ENCODE measurements at places on chromosomes 2 and 18. TPM values are rescaled to one million over a fixed set of nuclear protein-coding genes. Genes with fewer than 3 reads are reported as not detected.

Gene CCT4
- 39.3 TPM for total RNA-seq

DNA sequence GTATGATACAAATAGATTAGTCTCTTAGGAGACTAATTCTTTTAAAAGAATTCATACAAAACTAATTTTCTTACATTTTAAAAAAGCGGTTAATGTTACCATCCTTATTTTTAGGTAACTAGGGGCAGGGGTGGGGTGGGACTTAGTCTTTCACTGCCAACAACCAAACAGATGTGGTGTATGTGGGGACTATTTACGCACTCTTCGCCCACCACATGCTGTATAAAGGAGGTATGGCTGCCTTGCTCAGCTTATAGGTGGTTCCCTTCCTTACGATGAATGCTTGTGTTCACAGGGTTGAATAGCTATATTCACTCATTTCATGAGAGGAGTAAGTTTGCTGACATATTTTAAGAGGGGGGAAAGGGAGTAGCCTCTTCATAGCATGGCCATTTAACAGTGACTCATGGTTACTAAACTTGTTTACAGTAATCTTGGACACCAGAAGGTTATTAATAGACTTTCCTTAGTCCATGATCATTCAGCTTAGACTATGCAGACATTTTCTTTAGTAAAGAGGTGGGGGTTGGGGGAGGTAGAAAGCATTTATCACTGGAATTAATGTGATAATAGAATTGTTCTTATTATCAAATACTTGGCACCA, 61.8 kb downstream of the CAB39 start:
- peak overlapping the region; percentile 2 for H3K27ac ChIP-seq
- DNase-seq, result no peak
- H3K4me1 ChIP-seq, result peaks cover 37% of the 10 kb centered on the region
- no peaks in the 10 kb centered on the region for H3K36me3 ChIP-seq
- no peaks in the 10 kb centered on the region for H3K27me3 ChIP-seq
- no peak overlapping the region for H3K4me3 ChIP-seq

DNA sequence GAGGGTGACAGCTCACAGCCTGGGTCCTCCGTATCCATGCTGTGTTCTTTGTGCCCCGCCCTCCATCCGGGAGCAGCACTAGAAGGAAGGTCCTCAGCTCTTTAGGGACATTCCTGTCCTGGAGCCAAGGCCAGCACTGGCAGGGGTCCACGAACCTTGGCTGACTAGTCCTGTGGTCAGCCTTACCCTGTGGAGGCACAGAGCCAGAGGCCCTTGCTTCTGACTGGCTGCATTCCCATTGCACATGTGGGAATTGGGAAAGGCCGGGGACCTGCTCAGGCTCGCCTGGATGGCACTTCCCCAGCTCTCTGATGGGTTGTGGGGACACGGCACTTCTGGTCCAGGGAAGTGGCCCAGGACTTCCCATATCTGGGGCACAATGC, 24.9 kb upstream of the RHOB start:
- H3K4me3 ChIP-seq, result no peak overlapping the region
- no peaks in the 10 kb centered on the region for H3K36me3 ChIP-seq

- H3K4me3 ChIP-seq, result no peak overlapping the region
- no peak overlapping the region for H3K27ac ChIP-seq
- H3K4me1 ChIP-seq, result no peaks in the 10 kb centered on the region
- no peaks in the 10 kb centered on the region for H3K27me3 ChIP-seq
- DNase-seq, result no peak
Measured at GRCh38 chr18:3566851-3567250, 116.9 kb downstream of the TGIF1 start.

GRCh38 chr2:73593680-73594079, 48.5 kb downstream of the NAT8 start:
- H3K27ac ChIP-seq, result no peak overlapping the region
- H3K4me1 ChIP-seq, result no peaks in the 10 kb centered on the region
- no peak for DNase-seq
- H3K27me3 ChIP-seq, result no peaks in the 10 kb centered on the region
- H3K4me3 ChIP-seq, result no peak overlapping the region

GRCh38 chr2:150442484-150442883, 45.0 kb downstream of the RND3 start:
- no peak for DNase-seq
- H3K4me1 ChIP-seq, result no peaks in the 10 kb centered on the region
- H3K4me3 ChIP-seq, result no peak overlapping the region
- no peaks in the 10 kb centered on the region for H3K27me3 ChIP-seq
- H3K36me3 ChIP-seq, result no peaks in the 10 kb centered on the region
- H3K27ac ChIP-seq, result no peak overlapping the region

GRCh38 chr2:135991861-135992260, 6.4 kb upstream of the DARS1 start:
- DNase-seq, result no peak
- H3K4me3 ChIP-seq, result no peak overlapping the region
- no peaks in the 10 kb centered on the region for H3K4me1 ChIP-seq
- H3K27ac ChIP-seq, result no peak overlapping the region
